ENCODE measurements at places on chromosomes 6 and 20. TPM values are rescaled to one million over a fixed set of nuclear protein-coding genes. Genes with fewer than 3 reads are reported as not detected.

DNA sequence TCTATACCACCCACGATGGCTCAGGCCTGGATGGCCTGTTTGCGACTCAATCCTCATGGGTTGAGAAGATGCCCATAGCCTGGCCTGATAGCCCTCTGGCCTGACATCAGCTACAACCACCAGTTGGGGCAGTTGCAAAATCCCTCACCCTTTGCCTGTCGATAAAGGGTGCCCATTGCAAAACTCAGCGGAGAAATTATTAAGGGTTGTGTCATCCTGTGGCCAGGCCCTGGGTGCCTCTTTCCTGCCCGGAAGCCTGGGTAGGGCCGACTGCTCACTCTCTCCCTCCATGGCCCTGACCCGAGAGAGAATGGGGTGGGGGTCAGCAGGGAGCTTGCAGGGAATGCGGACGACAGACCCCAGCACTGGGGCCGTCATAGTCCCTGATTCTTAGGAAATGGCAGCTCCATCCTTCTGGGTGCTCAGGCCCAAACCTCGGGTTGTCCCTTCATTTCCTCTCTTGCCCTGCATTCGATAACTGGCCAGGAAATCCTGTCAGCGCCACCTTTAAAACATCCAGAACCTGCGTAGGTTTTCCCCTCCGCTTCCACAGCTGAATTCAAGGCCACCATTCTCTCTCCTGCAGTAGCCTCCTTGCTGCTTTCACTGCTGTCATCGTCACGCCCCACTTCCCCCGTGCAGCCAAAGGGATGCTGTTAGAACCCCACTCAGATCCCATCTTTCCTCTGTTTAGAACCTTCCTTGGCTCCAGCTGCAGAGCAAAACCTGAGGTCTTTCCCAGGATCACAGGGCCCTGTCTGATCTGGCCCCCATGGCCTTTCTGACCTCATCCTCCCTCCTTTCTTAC lies 31.1 kb downstream of the CEBPB start:
- peak; percentile 91 for DNase-seq

GRCh38 chr20:37945091-37945547 lies 42.2 kb downstream of the VSTM2L start:
- no peak for DNase-seq

DNA sequence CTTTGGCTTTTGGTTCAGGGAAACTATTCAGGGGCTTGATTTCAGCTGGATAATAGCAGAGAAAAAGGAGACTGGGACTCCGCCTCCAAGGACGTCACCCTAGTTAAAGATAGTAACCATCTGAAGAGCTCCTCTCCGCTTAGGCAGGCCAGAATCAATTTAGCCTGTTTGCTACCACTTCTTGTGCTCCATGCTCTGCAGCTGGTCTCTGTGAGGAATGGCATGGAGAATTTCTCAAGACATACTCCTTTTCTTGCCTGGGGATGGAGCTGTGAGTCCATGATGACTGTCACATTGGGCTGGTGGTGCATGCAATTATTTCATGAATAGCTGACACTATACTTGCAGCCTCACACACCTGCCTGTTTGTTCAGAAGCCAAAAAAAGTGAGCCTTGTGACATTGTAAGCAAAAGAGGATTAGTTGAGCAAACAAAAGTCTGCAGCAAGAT lies 61.4 kb downstream of the TXLNB start:
- peak; percentile 36 for DNase-seq

- DNase-seq: no peak
Observed at GRCh38 chr6:87728706-87729105, 26.7 kb upstream of the AKIRIN2 start.

DNA sequence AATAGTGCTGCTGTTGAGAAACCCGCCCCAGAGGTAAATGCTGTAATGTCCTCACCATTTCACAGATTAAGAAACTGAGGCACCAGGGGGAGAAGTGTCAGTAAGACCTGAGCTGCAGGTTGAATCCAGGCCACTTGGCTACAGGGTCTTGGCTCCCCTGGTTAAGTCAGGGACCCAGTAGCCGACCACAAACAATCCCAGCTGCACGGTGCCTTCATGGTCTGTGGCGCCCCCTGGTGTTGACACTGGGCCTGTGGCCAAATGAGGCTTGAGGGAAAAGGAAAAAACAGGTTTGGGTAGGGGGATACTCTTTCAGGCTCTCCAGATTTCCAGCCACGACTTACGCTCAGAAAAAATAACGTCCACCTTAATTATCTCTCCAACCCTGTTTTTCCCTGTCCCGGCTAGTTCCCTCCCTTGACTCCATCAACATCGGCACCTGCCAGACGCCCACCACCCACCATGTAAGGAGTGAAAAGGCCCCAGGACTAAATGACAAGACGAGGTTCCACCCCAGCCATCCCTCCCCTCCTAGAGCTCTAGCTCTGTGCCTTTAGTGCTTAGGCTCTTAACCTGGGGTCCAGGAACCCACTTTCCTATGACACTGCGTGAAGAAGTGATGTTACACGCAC lies 47.7 kb upstream of the POLR1H start:
- DNase-seq: peak; percentile 12

The KIF6 gene
- total RNA-seq: 2.7 TPM

The ESR1 gene
- not detected for total RNA-seq

The SNPH gene
- total RNA-seq: 4.0 TPM

The CCR6 gene
- total RNA-seq: not detected

The GHRH gene
- total RNA-seq: not detected
